Ovary (tissue), 10 donors: ENCODE measurements at places on chromosomes 5 and 9. TPM values are rescaled to one million over a fixed set of nuclear protein-coding genes. Genes with fewer than 3 reads are reported as not detected.

Gene RANBP3L
- total RNA-seq: 3.1 TPM

Gene BTNL9
- 8.1 TPM for total RNA-seq

Gene PELO
- 11.3 TPM for total RNA-seq

Gene RBM18
- total RNA-seq: 8.3 TPM

- peaks cover 9% of the 10 kb centered on the region for H3K4me1 ChIP-seq
- peak overlapping the region; percentile 91 for H3K4me3 ChIP-seq
- no peaks in the 10 kb centered on the region for H3K36me3 ChIP-seq
- DNase-seq: no peak
- peak overlapping the region; percentile 33 for H3K27ac ChIP-seq
Measured at GRCh38 chr5:891837-892393, 686 bp downstream of the BRD9 start.

- H3K36me3 ChIP-seq: no peaks in the 10 kb centered on the region
- H3K4me1 ChIP-seq: peaks cover 2% of the 10 kb centered on the region
- no peaks in the 10 kb centered on the region for H3K27me3 ChIP-seq
- H3K27ac ChIP-seq: no peak overlapping the region
Measured at GRCh38 chr5:81948349-81948748, 23.5 kb upstream of the ATG10 start.

- DNase-seq: no peak
- no peaks in the 10 kb centered on the region for H3K27me3 ChIP-seq
- no peak overlapping the region for H3K4me3 ChIP-seq
- H3K27ac ChIP-seq: no peak overlapping the region
Measured at GRCh38 chr5:15326471-15326870, 173.5 kb upstream of the FBXL7 start.

GRCh38 chr5:52760695-52761366, 26.9 kb upstream of the ITGA1 start:
- H3K27ac ChIP-seq: no peak overlapping the region
- no peaks in the 10 kb centered on the region for H3K36me3 ChIP-seq
- H3K27me3 ChIP-seq: no peaks in the 10 kb centered on the region
- no peaks in the 10 kb centered on the region for H3K4me1 ChIP-seq
- H3K4me3 ChIP-seq: no peak overlapping the region

GRCh38 chr5:137446615-137447014, 52.5 kb downstream of the SPOCK1 start:
- no peak for DNase-seq
- H3K27me3 ChIP-seq: no peaks in the 10 kb centered on the region
- H3K4me1 ChIP-seq: no peaks in the 10 kb centered on the region
- no peak overlapping the region for H3K4me3 ChIP-seq
- no peaks in the 10 kb centered on the region for H3K36me3 ChIP-seq
- no peak overlapping the region for H3K27ac ChIP-seq

- H3K36me3 ChIP-seq: no peaks in the 10 kb centered on the region
- peaks cover 1% of the 10 kb centered on the region for H3K4me1 ChIP-seq
- DNase-seq: peak; percentile 70
- peak within 1 kb of the TSS; percentile 88 for H3K4me3 ChIP-seq
- H3K27me3 ChIP-seq: no peaks in the 10 kb centered on the region
Measured at GRCh38 chr9:16870596-16871335, at the start of gene BNC2. Gene BNC2, minus strand, starts transcription at chr9:16870670. Its CDS starts 22 bp downstream, at chr9:16870648.

GRCh38 chr5:72167257-72167656, 60.0 kb downstream of the MAP1B start:
- H3K27me3 ChIP-seq: no peaks in the 10 kb centered on the region
- peaks cover 10% of the 10 kb centered on the region for H3K4me1 ChIP-seq
- H3K27ac ChIP-seq: no peak overlapping the region
- no peak overlapping the region for H3K4me3 ChIP-seq

DNA sequence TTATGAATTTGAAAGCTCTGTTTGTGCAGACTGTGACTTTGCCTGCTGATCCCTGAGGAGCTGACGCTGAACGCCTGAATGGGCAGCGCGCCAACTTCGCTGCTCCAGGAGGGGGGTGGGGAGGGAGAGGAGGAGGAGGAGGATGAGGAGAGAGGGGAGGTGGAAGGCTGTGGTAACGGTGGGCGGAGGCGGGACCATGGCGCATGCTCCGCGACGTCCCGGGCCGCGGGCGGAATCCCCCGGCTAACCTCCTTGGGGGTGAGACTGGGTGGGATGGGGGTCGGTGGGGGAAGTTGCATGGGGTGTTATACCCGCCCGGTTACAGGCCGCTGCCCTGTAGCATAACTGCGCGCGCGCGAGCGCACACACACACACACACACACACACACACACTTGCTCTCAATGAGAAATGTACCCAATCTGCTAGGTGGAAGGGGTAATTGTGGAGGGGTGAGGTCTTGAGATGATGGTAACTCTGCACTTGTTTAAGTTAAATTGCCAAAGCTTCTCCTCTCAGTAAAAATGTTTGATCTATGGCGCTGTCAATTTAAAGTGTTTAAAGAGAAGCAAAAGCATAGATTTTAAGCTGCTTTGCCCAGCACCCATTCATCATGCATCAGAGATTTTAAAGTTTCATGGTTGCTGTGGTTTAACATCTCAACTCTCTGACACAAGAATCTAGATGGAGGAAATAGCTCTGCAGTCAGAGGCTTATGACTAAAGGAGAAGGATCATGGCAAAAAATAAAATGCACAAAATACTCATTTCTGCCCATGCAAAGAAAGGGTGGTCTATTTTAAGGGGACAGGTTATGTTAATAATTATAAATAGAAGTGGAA, 76.6 kb upstream of the TBCA start:
- no peaks in the 10 kb centered on the region for H3K27me3 ChIP-seq
- H3K4me3 ChIP-seq: peak overlapping the region; percentile 44
- DNase-seq: peak; percentile 62
- H3K27ac ChIP-seq: no peak overlapping the region
- no peaks in the 10 kb centered on the region for H3K36me3 ChIP-seq
- H3K4me1 ChIP-seq: peaks cover 4% of the 10 kb centered on the region

DNA sequence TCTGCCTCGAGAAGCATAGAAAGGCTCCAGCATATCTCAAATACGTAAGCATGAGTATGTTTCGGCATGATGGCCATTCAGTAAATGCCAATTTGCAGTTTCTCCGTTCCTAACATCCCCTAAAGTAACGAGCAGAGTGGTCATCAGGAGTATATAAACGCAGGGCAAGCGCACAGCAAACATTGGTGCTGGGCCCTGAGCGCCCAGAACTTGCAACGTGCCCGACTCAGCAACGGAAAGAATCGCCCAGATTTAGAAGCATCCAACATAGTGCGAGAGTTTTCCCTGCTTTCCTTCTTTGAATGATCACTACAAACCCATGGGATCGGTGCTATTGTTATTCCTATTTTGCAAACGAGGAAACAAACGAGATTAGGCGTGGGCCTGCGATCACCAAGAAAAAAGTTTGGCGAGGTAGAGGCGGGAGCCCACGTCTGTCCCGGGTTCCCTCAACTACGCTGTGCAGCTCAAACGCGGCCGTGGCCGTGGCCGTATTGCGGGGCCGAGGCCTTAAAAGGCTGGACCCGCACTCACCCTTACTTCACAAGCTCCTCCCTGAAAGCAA, 505 bp downstream of the RPS14 start:
- H3K36me3 ChIP-seq: no peaks in the 10 kb centered on the region
- H3K27me3 ChIP-seq: no peaks in the 10 kb centered on the region
- DNase-seq: no peak
- peaks cover 3% of the 10 kb centered on the region for H3K4me1 ChIP-seq
- H3K4me3 ChIP-seq: peak overlapping the region; percentile 73
